ENCODE measurements at places on chromosomes 7 and 10. TPM values are rescaled to one million over a fixed set of nuclear protein-coding genes. Genes with fewer than 3 reads are reported as not detected.

GRCh38 chr10:45422866-45423659, 49.0 kb downstream of the ALOX5 start:
- DNase-seq, result no peak
- H3K27me3 ChIP-seq, result no peaks in the 10 kb centered on the region
- no peaks in the 10 kb centered on the region for H3K36me3 ChIP-seq

DNA sequence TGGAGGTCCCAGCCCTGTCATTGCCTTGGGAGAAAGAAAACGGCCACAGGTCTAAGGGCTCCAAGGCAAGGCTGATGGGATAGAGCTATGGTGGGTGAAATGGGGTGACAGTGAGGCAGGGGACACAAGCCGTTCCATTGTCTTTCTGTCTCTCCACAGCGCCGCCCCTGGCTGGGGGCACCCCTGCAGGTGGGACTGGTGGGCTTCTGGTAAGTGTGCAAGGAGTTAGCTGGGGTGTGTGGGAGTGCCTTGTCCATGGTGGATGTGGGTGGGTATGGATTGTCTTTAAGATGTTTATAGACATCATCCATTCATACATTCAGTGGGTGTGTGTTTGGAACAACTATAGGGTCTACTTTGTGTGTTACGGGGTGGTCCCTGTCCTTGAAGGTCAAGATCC, 7.5 kb downstream of the SFXN3 start:
- H3K27me3 ChIP-seq, result no peaks in the 10 kb centered on the region
- peaks cover 5% of the 10 kb centered on the region for H3K4me1 ChIP-seq
- no peaks in the 10 kb centered on the region for H3K36me3 ChIP-seq
- no peak overlapping the region for H3K4me3 ChIP-seq

- peak within 1 kb of the TSS; percentile 94 for H3K27ac ChIP-seq
- no peaks in the 10 kb centered on the region for H3K27me3 ChIP-seq
- no peaks in the 10 kb centered on the region for H3K4me1 ChIP-seq
- peak; percentile 75 for DNase-seq
- H3K4me3 ChIP-seq, result peak within 1 kb of the TSS; percentile 98
Measured at GRCh38 chr7:99143853-99144672, at the start of gene SMURF1. Gene SMURF1 (minus strand): TSS chr7:99144108. CDS start chr7:99143780, 328 bp downstream.

- no peaks in the 10 kb centered on the region for H3K36me3 ChIP-seq
- peak overlapping the region; percentile 81 for H3K27ac ChIP-seq
- H3K4me1 ChIP-seq, result peaks cover 8% of the 10 kb centered on the region
- DNase-seq, result no peak
- H3K27me3 ChIP-seq, result no peaks in the 10 kb centered on the region
- H3K4me3 ChIP-seq, result no peak overlapping the region
Measured at GRCh38 chr7:234708-235553, 42.6 kb downstream of the FAM20C start.

GRCh38 chr10:2251631-2252030, 514.3 kb upstream of the ADARB2 start:
- H3K27me3 ChIP-seq, result no peaks in the 10 kb centered on the region
- H3K27ac ChIP-seq, result no peak overlapping the region
- DNase-seq, result no peak

HSPA12A gene
- total RNA-seq, result 4.7 TPM

DNA sequence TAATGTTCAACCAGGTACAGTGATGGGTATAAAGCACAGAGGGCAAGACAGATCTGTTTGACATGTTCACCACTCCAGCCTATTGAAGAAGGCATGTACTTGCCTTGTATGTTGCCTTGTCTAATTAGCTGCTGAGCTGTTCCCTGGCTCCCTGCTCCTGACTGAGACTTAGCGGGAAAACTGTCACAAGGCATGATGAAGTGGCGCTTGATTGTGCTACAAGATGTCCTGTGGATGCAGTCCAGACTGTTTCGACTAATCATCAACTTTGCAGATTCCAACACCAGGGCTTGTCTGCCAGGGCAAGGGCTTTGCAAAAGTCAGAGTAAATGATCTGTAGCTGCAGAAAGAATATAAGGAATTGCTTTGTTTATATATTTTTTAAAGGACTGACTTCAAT, 136.2 kb upstream of the NRBF2 start:
- H3K4me3 ChIP-seq, result no peak overlapping the region
- no peaks in the 10 kb centered on the region for H3K4me1 ChIP-seq
- H3K27me3 ChIP-seq, result no peaks in the 10 kb centered on the region
- no peak overlapping the region for H3K27ac ChIP-seq
- H3K36me3 ChIP-seq, result no peaks in the 10 kb centered on the region
- no peak for DNase-seq

DNA sequence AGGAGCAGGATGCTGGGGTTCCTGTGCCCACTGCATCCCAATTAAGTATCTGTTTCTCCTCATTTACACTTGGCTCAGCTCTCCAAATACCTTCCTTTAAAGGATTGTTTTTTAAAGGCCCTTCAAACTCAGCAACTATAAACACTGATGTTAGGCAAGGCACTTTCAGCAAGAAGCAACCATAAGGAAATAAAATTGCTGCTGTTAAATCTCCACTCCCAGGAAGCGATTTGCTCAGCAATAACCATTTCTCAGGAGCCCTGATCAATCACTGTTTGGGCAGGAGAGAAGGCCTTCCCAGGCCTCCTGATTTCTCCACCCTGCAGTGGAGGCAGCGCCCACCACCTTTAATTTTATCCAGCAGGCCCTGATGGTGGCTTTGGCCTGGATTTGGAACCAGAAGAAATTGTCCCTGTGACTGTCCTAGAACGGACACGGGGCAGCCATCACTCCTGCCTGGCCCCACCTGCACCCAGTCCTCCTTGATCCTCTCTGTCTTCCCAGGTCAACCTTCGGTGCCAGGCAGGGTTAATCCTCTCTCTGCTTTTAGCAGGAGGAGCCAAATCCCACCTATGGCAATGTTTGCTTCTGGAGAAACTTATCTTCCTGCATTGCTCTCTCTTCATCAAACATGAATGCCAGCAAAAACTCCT, 199.8 kb downstream of the PLXNA4 start:
- H3K27ac ChIP-seq, result no peak overlapping the region
- DNase-seq, result no peak
- no peak overlapping the region for H3K4me3 ChIP-seq
- H3K4me1 ChIP-seq, result no peaks in the 10 kb centered on the region
- no peaks in the 10 kb centered on the region for H3K36me3 ChIP-seq
- no peaks in the 10 kb centered on the region for H3K27me3 ChIP-seq

TBXAS1 gene
- total RNA-seq, result 18.4 TPM

HIP1 gene
- total RNA-seq, result 8.8 TPM

GHRHR gene
- total RNA-seq, result not detected

GRCh38 chr10:119701861-119702260, 24.0 kb upstream of the INPP5F start:
- no peak overlapping the region for H3K27ac ChIP-seq
- H3K4me3 ChIP-seq, result no peak overlapping the region
- no peaks in the 10 kb centered on the region for H3K27me3 ChIP-seq

- peaks cover 9% of the 10 kb centered on the region for H3K4me1 ChIP-seq
- H3K36me3 ChIP-seq, result no peaks in the 10 kb centered on the region
- H3K27ac ChIP-seq, result no peak overlapping the region
- H3K27me3 ChIP-seq, result no peaks in the 10 kb centered on the region
Measured at GRCh38 chr10:60508037-60508436, 118.4 kb upstream of the ANK3 start.

LIPF gene
- total RNA-seq, result not detected

DNA sequence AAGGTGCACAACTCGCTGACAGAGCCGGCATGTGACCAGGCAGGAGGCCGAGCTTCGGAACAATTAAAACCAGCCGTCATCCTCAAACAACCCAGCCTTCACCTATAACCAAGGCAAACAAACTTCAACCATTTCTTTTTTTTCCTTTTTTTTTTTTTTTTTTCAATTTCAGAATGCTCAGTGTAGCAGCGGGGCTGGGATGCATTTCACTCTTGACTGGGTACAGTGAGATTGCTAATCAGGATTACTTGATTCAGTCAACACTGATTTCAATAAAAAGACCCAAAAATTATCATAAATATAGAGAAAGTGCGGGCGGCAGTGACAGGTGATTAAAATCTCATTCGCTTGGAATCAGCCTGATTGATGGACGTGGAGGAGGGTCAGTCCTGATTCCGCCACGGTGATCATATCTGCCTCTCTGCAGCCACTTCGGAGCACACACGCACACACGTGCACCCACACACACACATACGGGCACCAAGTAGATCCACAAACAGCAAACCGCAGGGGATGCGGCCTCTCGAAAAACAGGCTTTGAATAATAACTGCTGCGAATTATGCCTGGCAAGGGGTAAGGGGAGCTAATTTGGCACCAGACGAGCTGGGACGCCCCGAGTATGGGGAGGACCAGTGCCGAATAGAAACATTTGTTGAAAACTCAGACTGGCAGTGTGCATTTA, 31.2 kb downstream of the EBF3 start:
- no peaks in the 10 kb centered on the region for H3K27me3 ChIP-seq
- H3K36me3 ChIP-seq, result no peaks in the 10 kb centered on the region
- DNase-seq, result no peak
- no peaks in the 10 kb centered on the region for H3K4me1 ChIP-seq

- DNase-seq, result no peak
- H3K27ac ChIP-seq, result no peak overlapping the region
- no peaks in the 10 kb centered on the region for H3K27me3 ChIP-seq
- H3K4me3 ChIP-seq, result no peak overlapping the region
- H3K36me3 ChIP-seq, result no peaks in the 10 kb centered on the region
Measured at GRCh38 chr10:3382092-3382491, 209.5 kb upstream of the PITRM1 start.

MSMB gene
- not detected for total RNA-seq

- no peaks in the 10 kb centered on the region for H3K27me3 ChIP-seq
- no peak overlapping the region for H3K4me3 ChIP-seq
- no peak overlapping the region for H3K27ac ChIP-seq
- DNase-seq, result no peak
- no peaks in the 10 kb centered on the region for H3K4me1 ChIP-seq
Measured at GRCh38 chr7:142356166-142356565, 98.3 kb upstream of the PRSS58 start.

GRCh38 chr10:50614444-50615137, 9.2 kb downstream of the SGMS1 start:
- H3K4me3 ChIP-seq, result no peak overlapping the region
- H3K27ac ChIP-seq, result peak overlapping the region; percentile 13
- no peak for DNase-seq
- no peaks in the 10 kb centered on the region for H3K27me3 ChIP-seq
- H3K36me3 ChIP-seq, result no peaks in the 10 kb centered on the region
